ENCODE measurements at places on chromosomes 7 and 10. TPM values are rescaled to one million over a fixed set of nuclear protein-coding genes. Genes with fewer than 3 reads are reported as not detected.

Gene XRCC2
- 5.2 TPM for total RNA-seq

DNA sequence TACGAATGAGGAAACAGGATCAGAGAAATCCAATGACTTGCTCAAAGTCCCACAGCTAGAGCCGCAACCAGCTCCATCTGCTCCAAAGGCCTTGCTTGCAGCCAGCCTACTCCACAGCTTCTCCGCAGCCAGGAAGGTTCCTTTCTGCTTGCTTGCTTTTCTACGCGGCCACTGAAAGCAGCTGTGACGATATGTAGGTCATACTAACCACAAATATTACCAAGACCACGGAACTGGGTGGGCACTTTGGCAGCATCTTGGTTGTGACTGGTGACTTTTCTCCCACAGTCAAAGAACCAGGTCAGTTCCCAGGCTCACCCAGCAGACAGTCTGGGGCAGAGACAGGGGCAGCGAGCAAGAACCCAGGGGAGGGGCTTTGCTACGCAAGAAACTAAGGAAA, 86.4 kb downstream of the FAM53B start:
- peaks cover 10% of the 10 kb centered on the region for H3K36me3 ChIP-seq
- no peaks in the 10 kb centered on the region for H3K27me3 ChIP-seq

- peaks cover 63% of the 10 kb centered on the region for H3K36me3 ChIP-seq
- no peak for DNase-seq
- no peaks in the 10 kb centered on the region for H3K27me3 ChIP-seq
- no peak overlapping the region for H3K27ac ChIP-seq
These were observed 63.6 kb downstream of the ZRANB1 start for GRCh38 chr10:125005312-125006187.

- no peaks in the 10 kb centered on the region for H3K36me3 ChIP-seq
- H3K4me3 ChIP-seq = no peak overlapping the region
- no peak for DNase-seq
- peaks cover 14% of the 10 kb centered on the region for H3K27me3 ChIP-seq
- H3K4me1 ChIP-seq = peaks cover under 1% of the 10 kb centered on the region
These were observed 14.1 kb upstream of the SOSTDC1 start for GRCh38 chr7:16479591-16479990.

Gene PLCE1
- total RNA-seq = 0.23 TPM

- no peak for DNase-seq
- H3K36me3 ChIP-seq = no peaks in the 10 kb centered on the region
- no peak overlapping the region for H3K4me3 ChIP-seq
These were observed 84.2 kb upstream of the STEAP1B start for GRCh38 chr7:22584179-22584578.

Gene ABCB4
- not detected for total RNA-seq

DNA sequence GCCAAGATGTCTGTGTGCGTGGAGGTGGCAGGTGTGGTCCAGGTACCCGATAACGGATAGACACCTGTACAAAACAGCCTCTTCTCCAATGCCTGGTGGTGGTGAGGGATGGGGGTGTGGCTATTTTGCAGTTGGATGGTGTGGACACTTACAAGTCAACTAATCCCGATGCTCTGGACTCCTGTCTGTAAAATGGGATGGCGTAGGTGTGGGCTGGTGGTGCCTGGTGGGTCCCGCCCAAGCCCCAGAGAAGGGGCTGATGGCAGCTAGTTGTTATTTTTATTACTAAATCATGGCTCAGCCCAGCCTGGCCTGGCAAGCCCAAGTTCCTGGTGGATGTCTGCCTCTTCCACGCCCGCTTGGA, 22.3 kb downstream of the GTF2IRD1 start:
- no peak for DNase-seq
- H3K36me3 ChIP-seq = peaks cover 16% of the 10 kb centered on the region
- H3K4me3 ChIP-seq = no peak overlapping the region
- H3K27ac ChIP-seq = peak overlapping the region; percentile 98
- no peaks in the 10 kb centered on the region for H3K27me3 ChIP-seq
- peaks cover 59% of the 10 kb centered on the region for H3K4me1 ChIP-seq

- H3K36me3 ChIP-seq = no peaks in the 10 kb centered on the region
- H3K27ac ChIP-seq = peak overlapping the region; percentile 75
- no peak overlapping the region for H3K4me3 ChIP-seq
- H3K27me3 ChIP-seq = no peaks in the 10 kb centered on the region
- no peak for DNase-seq
- peaks cover 5% of the 10 kb centered on the region for H3K4me1 ChIP-seq
These were observed 265.5 kb upstream of the POT1 start for GRCh38 chr7:125195156-125195555.

DNA sequence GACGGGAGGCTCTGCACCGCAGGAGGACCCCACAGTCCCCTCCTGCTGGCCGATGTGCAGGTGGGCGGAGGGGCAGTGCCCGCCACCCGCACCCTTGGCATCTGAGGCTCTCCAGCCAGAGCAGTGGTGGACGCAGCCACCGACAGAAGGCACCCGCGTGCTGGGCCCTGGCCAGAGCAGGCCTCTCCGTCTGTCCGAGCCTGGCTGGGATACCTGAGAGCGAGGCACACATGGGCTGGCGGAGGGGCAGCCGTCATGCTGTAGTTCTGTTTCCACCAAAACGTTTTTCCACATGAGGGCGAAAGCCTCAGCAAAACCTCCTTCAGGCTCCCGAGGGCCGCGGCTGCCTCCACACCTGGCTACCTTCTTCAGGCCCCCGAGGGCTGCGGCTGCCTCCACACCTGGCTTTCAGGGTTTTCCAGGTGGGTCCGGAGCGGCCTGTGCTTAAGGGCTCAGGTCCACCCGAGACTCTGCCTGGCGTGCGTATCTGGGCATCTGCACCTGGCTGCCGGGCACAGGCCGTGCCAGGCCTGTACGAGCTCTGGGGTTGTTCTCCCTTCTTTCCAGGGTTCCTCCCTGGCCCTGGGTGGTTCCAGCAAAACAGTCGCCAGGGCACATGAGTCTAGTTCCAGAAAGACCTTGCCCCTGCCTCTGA, 115.5 kb downstream of the INPP5A start:
- no peak for DNase-seq
- H3K27me3 ChIP-seq = no peaks in the 10 kb centered on the region
- peaks cover 12% of the 10 kb centered on the region for H3K36me3 ChIP-seq
- H3K4me3 ChIP-seq = no peak overlapping the region

DNA sequence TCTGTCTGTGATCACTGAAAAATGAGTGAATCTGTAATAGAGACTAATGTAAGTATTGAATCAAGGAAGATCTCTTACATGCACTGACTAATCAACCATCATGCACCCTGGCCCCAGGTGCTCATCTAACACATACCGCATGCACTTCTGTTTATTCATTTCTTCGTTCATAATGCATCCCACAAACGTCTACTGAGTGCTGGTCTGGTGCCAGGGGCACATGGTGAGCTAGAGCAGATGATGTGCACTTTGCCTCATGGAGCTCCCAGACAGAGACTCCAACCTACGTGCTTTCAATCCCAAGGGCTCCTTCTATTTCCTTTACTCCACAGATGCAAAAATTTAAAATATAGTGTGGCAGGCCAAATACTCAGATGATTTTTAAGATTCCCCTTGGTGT, 10.7 kb downstream of the C10orf90 start:
- H3K36me3 ChIP-seq = no peaks in the 10 kb centered on the region
- no peak overlapping the region for H3K4me3 ChIP-seq
- DNase-seq = no peak
- H3K4me1 ChIP-seq = peaks cover 5% of the 10 kb centered on the region
- H3K27ac ChIP-seq = no peak overlapping the region

Gene CCDC172
- not detected for total RNA-seq

GRCh38 chr10:124565565-124566221, 104.1 kb downstream of the LHPP start:
- H3K27me3 ChIP-seq = no peaks in the 10 kb centered on the region
- H3K27ac ChIP-seq = no peak overlapping the region
- H3K4me1 ChIP-seq = peaks cover 19% of the 10 kb centered on the region
- H3K36me3 ChIP-seq = peaks cover 5% of the 10 kb centered on the region

DNA sequence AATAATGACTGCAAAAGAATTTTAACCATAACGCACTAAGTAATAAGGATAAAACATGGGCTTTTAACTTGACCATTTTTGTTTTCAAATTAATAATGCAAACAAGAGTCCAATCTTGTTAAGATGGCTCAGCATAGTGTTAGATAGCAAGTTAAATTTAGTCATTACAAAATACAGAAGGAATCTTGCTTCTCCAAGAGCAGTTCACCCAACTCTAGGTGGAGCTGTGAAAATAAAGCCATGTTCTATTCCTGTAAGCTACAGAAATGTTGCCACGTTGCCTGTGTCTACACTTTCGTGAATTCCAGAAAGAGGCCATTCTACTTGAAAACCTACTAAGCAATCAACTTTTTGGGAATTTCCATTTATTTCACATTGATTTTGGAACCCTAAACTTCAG, 191.9 kb downstream of the SFMBT2 start:
- no peak for DNase-seq
- H3K4me1 ChIP-seq = no peaks in the 10 kb centered on the region
- no peak overlapping the region for H3K27ac ChIP-seq
- peaks cover 10% of the 10 kb centered on the region for H3K36me3 ChIP-seq

Gene NPY4R
- not detected for total RNA-seq

GRCh38 chr7:36441344-36442022, 51.8 kb downstream of the ANLN start:
- H3K36me3 ChIP-seq = peaks cover 9% of the 10 kb centered on the region
- DNase-seq = no peak
- H3K27me3 ChIP-seq = no peaks in the 10 kb centered on the region
- no peaks in the 10 kb centered on the region for H3K4me1 ChIP-seq

GRCh38 chr10:14700546-14700945, 74.2 kb downstream of the FAM107B start:
- H3K27me3 ChIP-seq = no peaks in the 10 kb centered on the region
- no peaks in the 10 kb centered on the region for H3K4me1 ChIP-seq
- no peak for DNase-seq
- H3K27ac ChIP-seq = no peak overlapping the region
- H3K4me3 ChIP-seq = no peak overlapping the region
- peaks cover 6% of the 10 kb centered on the region for H3K36me3 ChIP-seq

- peak; percentile 3 for DNase-seq
- peaks cover 100% of the 10 kb centered on the region for H3K27me3 ChIP-seq
- no peak overlapping the region for H3K4me3 ChIP-seq
- H3K27ac ChIP-seq = no peak overlapping the region
- H3K36me3 ChIP-seq = no peaks in the 10 kb centered on the region
These were observed 113.2 kb downstream of the CALCR start for GRCh38 chr7:93461350-93461749.

Gene HTR5A
- not detected for total RNA-seq

Gene RNF148
- total RNA-seq = 0.63 TPM

DNA sequence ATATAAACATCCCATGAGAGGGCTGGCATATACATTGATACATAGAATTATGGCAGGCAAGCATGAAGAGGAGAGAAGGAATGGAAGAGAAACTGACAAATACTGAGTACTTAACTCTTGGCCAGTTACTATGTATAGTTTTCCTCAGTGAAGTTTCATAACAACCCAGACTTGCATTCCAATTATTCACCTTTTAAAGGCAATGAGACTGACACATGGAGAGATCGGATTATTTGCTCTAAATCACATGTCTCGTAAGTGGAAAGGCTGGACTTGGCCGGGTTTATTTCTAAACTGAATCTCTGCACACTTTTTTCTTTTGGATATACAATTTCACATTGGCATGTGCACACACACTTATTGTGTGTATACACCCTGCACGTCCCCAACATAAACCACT, 548.3 kb downstream of the PHTF2 start:
- no peak for DNase-seq
- H3K4me1 ChIP-seq = no peaks in the 10 kb centered on the region
- H3K27me3 ChIP-seq = peaks cover 31% of the 10 kb centered on the region
- no peaks in the 10 kb centered on the region for H3K36me3 ChIP-seq

Gene TFPI2
- not detected for total RNA-seq

GRCh38 chr7:26987338-26987737, 108.5 kb downstream of the HOXA1 start:
- H3K27me3 ChIP-seq = no peaks in the 10 kb centered on the region
- no peaks in the 10 kb centered on the region for H3K36me3 ChIP-seq
- no peak overlapping the region for H3K4me3 ChIP-seq
- DNase-seq = no peak

- no peaks in the 10 kb centered on the region for H3K4me1 ChIP-seq
- no peak overlapping the region for H3K27ac ChIP-seq
- H3K4me3 ChIP-seq = no peak overlapping the region
These were observed 11.2 kb downstream of the RBM20 start for GRCh38 chr10:110655320-110655719.

GRCh38 chr7:150444674-150445365, 5.6 kb upstream of the GIMAP8 start:
- peaks cover 7% of the 10 kb centered on the region for H3K36me3 ChIP-seq
- H3K27me3 ChIP-seq = peaks cover under 1% of the 10 kb centered on the region
- no peak for DNase-seq
- no peaks in the 10 kb centered on the region for H3K4me1 ChIP-seq
- H3K4me3 ChIP-seq = no peak overlapping the region

Gene ZFYVE27
- total RNA-seq = 25.7 TPM

Gene CPED1
- total RNA-seq = not detected

Gene WBP1L
- total RNA-seq = 19.8 TPM

DNA sequence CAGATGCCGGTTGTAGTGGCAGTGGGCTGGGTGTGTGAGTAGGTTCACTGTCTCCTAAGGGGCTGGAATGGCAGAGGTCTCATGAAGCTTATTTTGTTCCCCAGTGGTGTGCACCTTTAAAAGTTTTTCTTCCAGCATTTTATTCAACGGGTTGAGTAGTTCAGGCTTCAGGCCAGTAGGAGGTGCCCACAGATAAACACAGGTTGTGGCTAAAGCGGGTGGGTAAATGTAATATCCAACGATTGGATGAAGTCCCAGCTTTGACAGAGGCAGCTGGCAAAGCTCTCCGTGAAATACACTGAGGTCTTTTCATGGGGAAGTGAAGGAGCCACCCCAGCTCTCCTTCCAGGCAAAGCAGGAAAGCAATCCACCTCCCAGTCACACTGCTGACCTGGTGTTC, 339.8 kb upstream of the LRRTM3 start:
- no peak for DNase-seq
- H3K36me3 ChIP-seq = no peaks in the 10 kb centered on the region
- H3K27me3 ChIP-seq = no peaks in the 10 kb centered on the region
- no peak overlapping the region for H3K27ac ChIP-seq

Gene AZGP1
- total RNA-seq = 0.58 TPM

GRCh38 chr7:33550979-33551378, 354.4 kb upstream of the BMPER start:
- H3K36me3 ChIP-seq = no peaks in the 10 kb centered on the region
- H3K4me1 ChIP-seq = no peaks in the 10 kb centered on the region
- DNase-seq = no peak
- no peak overlapping the region for H3K27ac ChIP-seq
- H3K4me3 ChIP-seq = no peak overlapping the region
- H3K27me3 ChIP-seq = no peaks in the 10 kb centered on the region

Gene OGDHL
- total RNA-seq = 0.22 TPM

GRCh38 chr7:137996871-137997270, 5.0 kb downstream of the CREB3L2 start:
- H3K4me1 ChIP-seq = peaks cover 42% of the 10 kb centered on the region
- H3K27me3 ChIP-seq = no peaks in the 10 kb centered on the region
- H3K4me3 ChIP-seq = no peak overlapping the region
- H3K36me3 ChIP-seq = peaks cover 21% of the 10 kb centered on the region
- H3K27ac ChIP-seq = peak overlapping the region; percentile 52

All from MCF 10A (cell line).